ENCODE measurements at places on chromosomes 6 and 20. TPM values are rescaled to one million over a fixed set of nuclear protein-coding genes. Genes with fewer than 3 reads are reported as not detected.

TENT5A gene
- 1.0 TPM for total RNA-seq

CDH26 gene
- 1.5 TPM for total RNA-seq

NDRG3 gene
- total RNA-seq: 26.1 TPM

HSPA1L gene
- total RNA-seq: 0.95 TPM

PDYN gene
- total RNA-seq: not detected

SLC22A7 gene
- not detected for total RNA-seq

CLDN20 gene
- not detected for total RNA-seq

SLC2A4RG gene
- 24.8 TPM for total RNA-seq

HLA-B gene
- 3,295 TPM for total RNA-seq

CGAS gene
- total RNA-seq: 17.4 TPM

KCNK15 gene
- 1.0 TPM for total RNA-seq

IPCEF1 gene
- total RNA-seq: 25.2 TPM

ARMC12 gene
- total RNA-seq: 3.9 TPM

CALHM4 gene
- total RNA-seq: not detected
